Posterior vena cava (tissue), 2 donors: ENCODE measurements at places on chromosomes 6 and 20. TPM values are rescaled to one million over a fixed set of nuclear protein-coding genes. Genes with fewer than 3 reads are reported as not detected.

PRSS16 gene
- not detected for total RNA-seq

SMLR1 gene
- total RNA-seq: not detected

MEP1A gene
- not detected for total RNA-seq

MUCL3 gene
- total RNA-seq: not detected

SCRT2 gene
- total RNA-seq: not detected

TUBB2B gene
- total RNA-seq: 3.0 TPM

DNA sequence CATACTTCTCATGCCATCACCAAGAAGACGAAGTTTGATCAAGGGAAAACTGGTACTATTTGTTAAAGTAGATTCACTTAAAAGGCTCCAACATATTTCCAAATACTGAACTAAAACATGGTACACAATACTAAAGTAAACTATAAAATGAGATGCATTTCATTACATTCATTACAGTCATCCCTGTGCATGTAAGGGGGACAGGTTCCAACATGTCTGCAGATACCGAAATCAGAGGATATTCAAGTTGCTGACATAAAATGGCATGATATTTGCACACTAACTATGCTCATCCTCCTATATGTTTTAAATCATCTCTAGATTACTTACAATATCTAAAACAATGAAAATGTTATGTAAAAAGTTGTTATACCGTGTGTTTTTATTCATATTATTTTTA is 893.9 kb upstream of the MANEA start:
- DNase-seq: no peak

DNA sequence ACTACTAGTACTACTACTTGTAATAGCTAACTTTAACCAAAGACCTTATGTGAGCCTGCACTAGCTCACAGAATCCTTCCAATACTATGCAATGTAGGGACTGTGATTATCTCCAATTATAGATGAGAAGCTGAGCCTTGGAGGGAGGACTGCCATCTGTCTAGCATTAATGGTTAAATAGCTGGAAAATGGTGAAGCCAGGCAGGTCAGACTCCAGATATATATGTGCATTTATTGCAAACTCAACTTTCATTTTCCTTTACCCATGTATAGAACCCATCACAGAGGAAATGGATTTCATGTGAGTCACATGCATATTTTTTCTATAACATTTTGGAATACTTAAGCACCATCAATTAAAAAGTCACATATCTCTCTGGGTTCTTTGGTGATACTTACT is 229.9 kb downstream of the BCAS1 start:
- DNase-seq: no peak

- no peak for DNase-seq
Observed at GRCh38 chr20:52747845-52748284, 224.3 kb upstream of the TSHZ2 start.

GRCh38 chr20:15297059-15297875 is 959.9 kb upstream of the FLRT3 start:
- no peak for DNase-seq

- no peak for DNase-seq
Observed at GRCh38 chr6:46967826-46968349, 46.1 kb upstream of the ADGRF5 start.

GRCh38 chr6:38316099-38316868 is 323.4 kb downstream of the BTBD9 start:
- DNase-seq: no peak

DNA sequence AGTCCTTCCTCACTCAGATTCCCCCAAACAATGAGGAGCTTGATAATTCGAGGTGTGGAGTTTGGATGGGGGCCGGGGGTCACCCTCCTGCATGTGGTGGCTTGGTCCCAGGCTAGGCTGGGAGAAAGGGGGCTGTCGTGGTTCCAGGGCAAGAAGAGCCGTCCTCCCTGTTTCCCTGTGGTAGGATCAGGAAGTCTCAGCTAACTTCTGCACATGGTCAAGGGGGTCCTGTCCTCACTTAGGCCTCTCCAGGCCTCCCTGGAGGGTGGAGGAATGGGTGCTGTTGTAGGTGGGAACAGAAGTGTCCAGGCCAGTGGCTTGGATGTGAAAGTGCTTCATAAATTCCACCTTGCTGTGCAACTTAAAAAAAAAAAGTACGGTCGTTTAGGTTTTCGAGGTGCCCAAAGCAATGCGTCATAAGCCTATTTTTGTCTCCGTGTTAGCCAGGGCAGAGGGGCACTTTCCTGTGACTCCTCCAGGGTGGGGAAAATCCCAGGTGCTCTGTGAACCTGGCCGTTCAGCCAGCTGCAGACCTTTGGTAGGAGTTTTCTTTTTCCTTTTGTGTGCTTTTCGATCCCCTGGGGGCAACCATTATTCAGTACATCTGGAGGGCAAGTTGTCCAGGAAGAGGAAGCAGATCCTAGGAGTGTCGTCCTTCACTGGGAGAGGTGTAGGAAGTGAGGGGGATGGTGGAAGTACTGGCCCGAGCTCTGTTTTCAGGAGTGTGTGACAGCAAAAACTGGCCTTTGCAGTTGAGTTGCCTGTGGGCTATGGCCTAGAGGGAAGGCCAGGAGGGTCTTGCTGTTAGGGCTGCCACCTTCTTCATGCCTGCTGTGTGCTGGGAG is 9.6 kb downstream of the IGF2R start:
- DNase-seq: no peak

GRCh38 chr20:32582659-32583580 is 2.2 kb downstream of the NOL4L start:
- no peak for DNase-seq

GRCh38 chr6:30730601-30731435 is 10.7 kb downstream of the TUBB start:
- DNase-seq: peak; percentile 88

DNA sequence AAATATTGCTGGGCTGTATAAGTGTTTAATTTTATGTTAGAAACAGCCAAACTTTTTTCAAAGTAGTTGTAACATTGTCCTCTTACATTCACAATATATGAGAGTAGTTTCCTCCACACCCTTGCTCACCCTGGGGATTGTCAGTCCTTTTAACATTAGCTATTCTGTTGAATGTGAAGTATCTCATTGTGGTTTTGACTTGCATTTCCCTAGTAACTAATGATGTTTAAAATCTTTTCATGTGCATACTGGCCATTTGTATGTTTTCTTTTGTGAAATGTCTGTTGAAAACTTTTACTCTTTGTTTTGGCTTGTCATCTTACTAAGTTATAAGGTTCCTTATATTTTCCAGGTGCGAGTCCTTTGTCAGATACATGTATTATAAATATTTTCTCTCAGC is 32.9 kb downstream of the TRIM38 start:
- DNase-seq: no peak

DNA sequence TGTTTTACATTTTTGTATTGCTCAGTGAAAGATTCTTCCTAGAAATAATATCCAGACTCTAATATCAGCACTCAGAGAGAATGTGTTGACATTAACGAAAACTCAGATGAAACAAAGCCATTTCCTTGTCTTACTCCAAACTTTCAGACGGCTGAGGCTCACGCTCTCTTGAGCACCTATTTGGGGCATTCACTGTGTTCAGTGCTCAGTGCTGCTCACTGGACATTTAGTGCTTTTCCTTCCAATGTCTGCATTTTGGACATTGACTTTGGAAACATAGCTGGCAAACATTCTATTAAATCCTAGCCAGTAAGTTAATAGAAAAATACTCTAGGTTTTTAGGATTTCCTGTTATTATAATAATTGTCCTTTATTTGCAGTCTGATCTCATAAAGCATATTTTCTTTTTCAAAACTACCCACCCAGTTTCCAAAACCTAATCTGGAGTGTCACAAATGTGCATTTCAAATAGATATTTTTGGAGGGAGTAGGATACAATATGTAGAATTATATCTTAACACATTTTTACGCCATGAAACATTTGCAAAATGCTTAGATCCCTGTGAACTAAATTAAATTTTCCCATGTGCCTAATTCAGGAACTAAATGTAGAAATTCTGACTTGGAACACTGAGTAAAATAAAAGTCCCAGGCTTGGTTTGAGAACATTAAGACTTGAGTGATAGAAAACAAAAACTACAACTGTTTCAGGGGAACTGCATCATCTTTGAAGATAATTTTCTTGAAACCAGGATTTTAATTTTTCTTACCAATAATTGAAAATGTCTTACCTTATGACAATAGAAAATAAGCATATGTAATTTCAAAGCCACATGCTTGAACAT is 91.7 kb upstream of the B3GAT2 start:
- no peak for DNase-seq

DNA sequence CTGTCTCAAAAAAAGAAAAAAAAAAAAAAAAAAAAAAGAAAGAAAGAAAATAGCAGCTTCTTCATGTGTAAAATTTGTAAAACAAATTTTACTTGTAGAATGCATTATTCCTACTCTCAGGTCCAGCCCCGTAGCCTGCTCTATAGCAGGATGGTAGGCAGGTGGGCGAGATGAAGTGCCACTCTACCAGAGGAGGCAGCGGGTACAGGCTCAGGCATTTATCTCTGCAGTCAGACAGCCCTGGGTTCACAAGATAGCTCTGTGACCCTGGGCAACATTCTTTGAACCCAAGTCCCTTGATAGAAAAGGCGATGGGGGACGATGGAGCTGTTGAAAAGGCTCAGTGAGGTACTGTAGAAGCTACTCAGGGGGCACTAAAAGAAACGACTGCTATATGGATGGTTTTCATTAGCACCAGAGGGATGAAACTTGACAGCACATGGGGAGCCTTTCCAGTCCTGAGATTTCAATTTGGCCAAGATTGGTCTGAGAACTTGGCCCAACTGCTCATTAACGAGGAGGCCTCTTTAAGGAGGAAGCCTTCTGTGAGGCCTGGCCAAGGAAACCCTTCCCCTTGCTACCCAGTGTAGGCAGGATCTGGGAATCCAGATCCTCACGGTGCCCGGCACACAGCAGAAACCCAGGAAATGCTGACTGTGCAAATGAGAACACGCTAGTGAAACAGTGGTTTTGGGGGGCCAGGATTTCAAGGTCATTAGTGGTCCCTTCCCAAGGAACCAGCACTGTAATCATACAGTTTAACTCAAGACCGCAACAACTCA is 63.1 kb downstream of the MYH7B start:
- peak; percentile 58 for DNase-seq

DNA sequence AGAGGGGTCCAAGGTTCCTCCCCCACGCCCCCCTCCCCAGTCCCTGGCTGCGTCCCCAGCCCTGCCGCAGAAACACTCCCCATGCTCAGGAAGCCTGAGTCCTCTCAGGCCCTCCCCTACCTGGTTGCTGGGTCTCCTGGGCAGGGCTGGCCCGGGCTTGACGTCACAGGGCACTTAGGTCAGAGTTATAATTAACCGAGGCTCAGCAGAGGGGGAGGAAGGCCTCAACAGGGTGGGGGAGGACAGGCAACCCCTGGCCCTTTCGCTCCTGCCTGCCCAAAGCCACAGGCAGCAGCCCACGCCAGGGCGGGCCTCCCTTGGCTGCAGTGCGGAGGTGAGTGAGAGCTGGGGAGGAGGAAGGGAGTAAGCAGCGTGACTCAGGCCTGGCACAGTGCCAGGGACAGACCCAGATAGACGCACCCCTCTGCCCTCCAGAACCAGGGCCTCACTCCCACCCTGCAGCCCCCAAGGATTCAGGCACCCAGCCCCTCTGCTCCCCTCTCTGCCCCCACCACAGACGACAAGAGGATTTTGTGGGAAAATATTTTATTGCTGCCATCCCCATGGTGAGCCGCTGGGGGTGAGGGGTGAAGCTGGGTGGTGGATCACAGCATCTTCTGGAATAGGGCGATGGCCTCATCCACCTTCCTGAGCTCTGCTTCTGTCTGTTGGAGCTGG is at the start of gene VWA7:
VWA7 (minus strand) TSS at position 340 of the 678 bp plus-strand sequence. CDS start 549 bp downstream, outside the sequence.
- peak; percentile 90 for DNase-seq

- DNase-seq: no peak
Observed at GRCh38 chr6:32980488-32981038, 12.2 kb downstream of the BRD2 start.

DNA sequence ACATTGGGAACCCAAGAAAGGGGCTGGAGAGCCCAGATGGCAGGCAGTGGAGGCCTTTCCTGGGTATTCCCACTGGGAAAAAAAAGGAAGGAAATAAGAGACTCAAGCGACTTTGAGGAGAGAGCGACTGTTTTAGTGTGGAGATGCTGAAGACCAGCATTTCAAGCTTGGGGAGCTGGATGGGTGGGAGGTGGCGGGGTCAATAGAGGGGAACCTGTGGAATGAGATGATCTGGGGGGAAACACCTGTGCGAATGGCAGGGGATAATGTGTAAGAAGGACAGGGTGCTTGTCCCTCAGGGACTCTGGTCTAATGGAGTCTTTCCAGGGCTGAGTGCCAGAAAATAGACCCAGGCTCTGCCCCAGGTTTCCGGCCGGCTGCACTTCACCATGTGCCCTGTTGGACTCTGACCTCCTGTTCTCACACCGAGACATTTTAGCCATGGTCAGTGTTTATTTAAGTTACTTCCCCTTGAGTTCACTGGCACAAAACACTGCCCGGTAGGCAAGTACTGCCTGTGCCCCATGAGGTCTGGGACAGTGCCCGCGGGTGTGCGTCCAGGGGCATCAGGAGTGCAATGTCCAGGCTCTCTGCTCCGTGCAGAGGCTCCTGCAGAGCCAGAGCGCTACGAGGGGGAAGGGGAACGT is 50.4 kb upstream of the NKX2-2 start:
- no peak for DNase-seq

DNA sequence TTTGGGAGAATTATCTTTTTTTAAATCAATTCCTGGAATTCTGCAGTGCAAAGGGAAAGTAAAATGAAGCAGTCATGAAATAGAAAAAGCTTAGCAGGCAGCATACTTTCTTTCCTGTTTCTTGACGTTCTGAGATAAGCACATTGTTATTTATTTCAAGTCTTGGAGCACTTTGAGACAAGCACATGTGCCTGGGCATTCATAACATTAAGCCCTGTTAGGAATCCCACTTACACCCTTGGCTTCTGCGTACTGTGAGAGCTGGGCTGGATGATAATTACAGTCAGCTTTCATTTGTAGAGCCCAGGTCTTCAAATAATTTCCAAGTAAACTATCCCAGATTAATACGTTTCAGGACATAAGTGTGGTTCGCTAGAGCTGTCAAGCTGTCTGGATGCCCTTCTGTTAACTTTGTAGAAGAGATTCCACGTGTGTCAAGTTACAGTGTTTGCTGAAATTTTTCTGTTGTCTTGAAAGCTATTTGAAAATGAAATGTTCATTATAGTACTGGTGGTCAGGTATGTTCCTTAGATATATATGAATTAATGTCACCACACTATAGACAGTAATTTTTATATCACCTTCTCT is 8.9 kb downstream of the FARS2 start:
- DNase-seq: no peak

GRCh38 chr20:62198931-62199330 is 16.1 kb downstream of the MTG2 start:
- DNase-seq: peak; percentile 69

DNA sequence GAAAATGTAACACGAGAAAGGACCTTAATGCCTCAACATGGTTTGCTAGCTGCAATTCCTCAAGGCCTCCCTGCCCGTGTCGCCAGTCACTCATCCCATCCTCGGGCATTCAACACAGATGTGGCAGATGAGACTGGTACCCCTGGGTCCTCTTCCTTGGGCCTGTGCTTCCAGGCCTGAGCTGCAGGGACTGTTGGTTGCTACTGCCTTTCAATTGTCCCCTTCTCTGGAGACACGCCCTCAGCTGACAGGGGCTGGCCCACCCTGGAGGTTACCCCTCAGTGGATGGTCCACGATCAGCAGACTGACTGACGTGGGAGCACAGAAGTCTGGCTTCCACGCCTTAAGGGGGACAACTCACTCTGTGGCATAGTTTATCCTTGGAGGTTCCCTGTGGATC is 495.1 kb upstream of the CHD6 start:
- no peak for DNase-seq
